ENCODE measurements at places on chromosomes 16 and 17.

- no peak for DNase-seq
Measured at GRCh38 chr16:24344784-24345183, 88.6 kb downstream of the CACNG3 start.

DNA sequence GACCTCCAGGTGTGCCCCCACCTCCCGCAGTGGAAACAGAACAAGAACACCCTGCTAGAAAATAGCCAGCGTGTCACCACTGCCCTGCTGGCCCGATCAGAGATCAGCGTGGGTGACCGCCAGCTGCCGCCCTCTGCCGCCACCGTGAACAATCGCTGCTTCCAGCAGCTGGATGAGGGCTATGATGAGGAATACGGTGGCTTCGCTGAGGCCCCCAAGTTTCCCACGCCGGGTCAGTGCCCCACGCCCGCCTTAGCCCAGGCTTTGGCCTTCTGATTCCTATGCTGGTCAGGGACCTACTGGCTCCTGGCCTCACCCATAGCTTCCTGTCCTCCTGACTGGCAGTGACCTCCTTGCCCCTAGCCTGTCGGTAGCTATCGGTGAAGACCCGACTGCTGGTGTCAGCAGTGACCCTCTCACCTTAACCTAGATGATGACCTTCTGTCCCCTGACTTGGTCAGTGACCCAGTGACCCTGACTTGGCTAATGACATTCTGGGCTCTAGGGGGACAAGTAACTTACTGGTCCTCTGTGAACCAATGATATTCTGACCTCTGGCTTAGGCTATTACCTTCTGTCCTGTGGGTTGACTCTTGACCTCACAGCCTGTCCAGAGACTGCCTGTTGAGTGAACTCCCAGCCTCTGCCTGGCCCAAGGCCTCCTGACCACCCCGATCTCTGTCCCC lies 2.4 kb downstream of the SPATA20 start:
- no peak for DNase-seq

- no peak for DNase-seq
Measured at GRCh38 chr17:80621335-80621996, 76.8 kb downstream of the RPTOR start.

DNA sequence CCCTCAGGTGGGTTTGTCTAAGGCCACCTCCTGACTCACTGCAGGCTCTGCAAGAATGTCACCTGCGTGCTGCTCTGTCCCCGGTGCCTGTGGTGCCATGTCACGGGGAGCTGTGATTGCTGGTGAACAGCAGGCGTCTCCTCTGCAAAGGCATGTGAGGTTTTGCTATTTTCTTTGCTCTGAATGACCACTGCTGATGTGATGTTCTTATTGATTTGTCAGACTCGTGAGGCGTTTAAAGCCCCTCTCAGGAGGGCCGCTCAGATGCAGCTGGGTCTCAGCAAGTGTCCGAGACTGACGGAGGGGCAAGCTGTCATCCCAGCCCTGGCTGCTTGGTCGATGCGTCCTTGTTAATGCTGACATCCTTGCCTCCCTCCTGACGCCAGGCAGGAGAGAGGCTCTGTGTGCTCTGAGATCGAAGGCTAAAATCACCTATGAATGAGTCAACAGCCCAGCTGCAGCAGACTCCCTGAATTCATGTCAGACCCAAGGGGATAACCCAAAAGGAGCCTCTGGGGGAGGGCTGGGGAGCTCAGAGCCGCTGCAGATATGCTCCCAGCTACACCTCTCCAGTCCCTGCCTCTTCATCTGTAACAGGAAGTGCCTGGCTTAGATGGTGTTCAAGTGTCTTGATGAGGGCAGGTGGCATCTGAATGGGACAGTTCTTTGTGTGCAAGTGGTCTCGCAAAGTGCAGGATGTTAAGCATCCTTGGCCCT lies 11.8 kb upstream of the PEMT start:
- DNase-seq, result no peak

DNA sequence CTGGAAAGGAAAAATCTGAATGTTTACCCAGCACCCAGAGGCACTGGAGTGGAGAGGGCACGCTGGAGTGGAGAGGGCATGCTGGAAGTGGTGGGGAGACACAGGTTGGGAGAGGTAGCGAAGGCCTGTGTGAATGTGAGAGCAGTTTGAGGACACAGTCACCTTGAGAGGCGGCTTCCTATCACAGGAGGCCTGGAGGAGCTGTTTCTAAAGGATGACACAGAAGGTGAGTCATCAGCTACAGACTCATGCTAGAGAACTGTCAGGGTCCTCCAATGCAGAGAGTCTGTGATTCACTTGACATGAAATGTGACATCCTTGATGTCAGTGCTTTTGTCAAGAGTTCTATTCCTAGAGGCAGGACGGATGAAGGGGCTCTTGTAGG lies 13.8 kb downstream of the CTRL start:
- DNase-seq, result no peak

DNA sequence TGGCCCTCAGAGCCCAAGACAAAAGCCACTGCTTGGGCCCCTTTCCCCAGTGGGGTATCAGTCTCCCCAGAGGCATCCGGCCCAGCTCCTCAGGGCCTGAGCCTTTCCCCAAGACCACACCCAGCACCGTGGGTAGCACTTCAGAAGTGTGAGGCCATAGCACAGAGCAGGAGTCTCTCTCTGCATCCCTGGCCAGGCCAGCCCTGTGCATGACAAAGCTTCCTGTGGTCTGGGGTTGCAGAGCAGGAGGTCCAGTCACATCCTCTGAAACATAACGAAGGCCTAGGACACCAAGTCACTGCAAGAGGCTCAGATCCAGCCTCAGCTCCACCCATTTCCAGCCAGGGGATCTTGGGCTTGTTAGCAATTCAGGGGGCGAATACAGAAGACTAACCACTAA lies 56.8 kb upstream of the ZNF423 start:
- DNase-seq, result no peak

- DNase-seq, result no peak
Measured at GRCh38 chr17:49987681-49988441, 7.2 kb downstream of the DLX3 start.
